ENCODE measurements at places on chromosomes 7 and 10. TPM values are rescaled to one million over a fixed set of nuclear protein-coding genes. Genes with fewer than 3 reads are reported as not detected.

DNA sequence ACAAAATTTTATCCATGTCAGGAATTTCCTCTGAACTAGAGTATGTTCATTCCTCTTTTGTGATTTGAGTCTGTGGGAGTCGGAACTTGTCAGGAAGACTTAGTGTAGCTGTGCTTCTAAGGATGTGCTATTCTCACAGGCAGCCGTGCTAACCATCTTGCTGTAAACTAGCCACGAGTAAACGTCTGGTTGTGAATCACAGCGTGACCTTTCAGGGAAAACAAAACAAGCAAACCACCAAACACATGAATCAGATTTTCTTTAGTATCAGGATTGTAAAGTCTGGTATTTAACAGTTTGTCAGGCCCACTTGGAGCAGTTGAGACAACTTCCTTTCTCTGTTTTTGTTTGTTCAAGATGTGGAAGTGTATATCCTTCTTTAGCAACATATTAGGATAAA is 32.0 kb downstream of the AUTS2 start:
- DNase-seq = no peak

DNA sequence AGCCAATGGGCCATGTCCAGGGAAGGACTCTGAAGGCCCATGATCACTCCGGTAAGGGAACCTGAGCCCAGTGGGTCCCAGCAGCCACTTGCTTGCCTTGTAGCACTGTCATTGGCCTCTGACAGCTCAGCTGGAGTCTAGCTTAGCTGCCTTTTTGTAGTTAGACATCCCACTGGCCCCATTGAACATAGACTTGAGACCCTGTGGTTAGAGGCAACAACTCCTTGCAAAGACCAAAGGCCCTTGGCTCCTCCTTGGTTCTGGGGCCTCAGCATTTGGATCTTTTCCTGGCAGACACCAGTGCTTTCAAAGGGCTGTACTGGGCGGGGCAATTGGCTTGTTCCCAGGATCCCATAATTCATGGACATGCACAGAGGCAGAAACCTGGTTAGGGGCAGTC is 321.2 kb downstream of the CXCL12 start:
- DNase-seq = no peak

Gene ASAH2
- total RNA-seq = 1.2 TPM

Gene EPC1
- 58.4 TPM for total RNA-seq

Gene FAM200A
- 7.3 TPM for total RNA-seq

- DNase-seq = no peak
Observed at GRCh38 chr10:122072491-122072890, 83.5 kb downstream of the TACC2 start.

Gene ICA1
- 4.6 TPM for total RNA-seq

GRCh38 chr10:123398180-123398591 is 244.0 kb downstream of the BUB3 start:
- peak; percentile 13 for DNase-seq

- no peak for DNase-seq
Observed at GRCh38 chr7:158354861-158355260, 232.8 kb downstream of the PTPRN2 start.

GRCh38 chr7:55556031-55556430 is 16.3 kb downstream of the VOPP1 start:
- no peak for DNase-seq

DNA sequence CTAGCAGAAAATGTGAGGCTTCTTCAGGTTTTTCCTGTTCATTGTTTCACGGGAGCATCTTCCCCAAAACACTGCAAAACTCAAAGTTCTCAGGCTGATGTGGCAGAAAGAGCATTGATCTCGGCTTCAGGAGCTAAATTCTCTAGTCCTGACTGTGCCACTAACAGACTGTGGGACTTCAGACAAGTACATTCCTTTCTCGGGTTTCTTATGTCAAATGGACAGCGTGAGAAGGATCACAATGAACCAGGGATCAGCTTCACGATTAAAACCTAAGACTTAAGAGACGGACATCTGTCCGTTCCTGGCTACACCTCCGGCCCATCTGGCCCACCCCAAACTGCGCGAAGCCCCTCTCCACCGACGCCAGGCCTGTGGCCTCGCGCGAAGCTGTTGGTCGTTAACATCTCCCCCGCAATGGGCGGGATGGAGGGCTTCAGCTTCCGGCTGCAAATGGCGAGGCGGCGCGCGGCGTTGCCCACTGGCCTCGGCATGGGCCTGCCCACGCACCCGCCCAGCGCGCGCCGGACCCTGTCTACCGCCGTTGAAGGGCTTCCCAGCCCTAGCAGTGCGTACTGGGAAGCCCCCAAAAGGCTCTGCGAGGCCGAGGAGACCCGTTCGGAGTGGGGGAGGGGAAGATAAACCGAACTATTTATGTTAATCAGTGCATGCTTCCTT is 549 bp upstream of the DDX50 start:
- no peak for DNase-seq

GRCh38 chr7:148706368-148706767 is 7.7 kb downstream of the CUL1 start:
- DNase-seq = no peak

Gene LRIT1
- not detected for total RNA-seq

DNA sequence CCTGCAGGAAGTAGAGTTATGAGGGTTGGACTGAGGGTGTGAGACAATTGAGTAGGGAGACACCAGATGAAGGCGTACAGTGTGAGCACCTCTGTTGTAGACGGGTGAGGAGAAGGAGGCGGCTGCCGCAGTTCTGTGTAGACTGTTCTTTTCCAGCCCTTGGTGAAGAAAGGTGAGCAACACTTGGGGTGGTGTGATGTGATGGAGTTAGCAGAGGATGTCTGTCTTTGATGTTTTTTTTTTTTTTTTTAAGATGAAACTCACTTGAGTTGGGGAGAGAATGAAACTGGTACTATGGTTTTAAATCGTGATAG is 42.8 kb upstream of the RNF216 start:
- DNase-seq = no peak

GRCh38 chr10:106387063-106387462 is 777.4 kb downstream of the SORCS1 start:
- DNase-seq = no peak

DNA sequence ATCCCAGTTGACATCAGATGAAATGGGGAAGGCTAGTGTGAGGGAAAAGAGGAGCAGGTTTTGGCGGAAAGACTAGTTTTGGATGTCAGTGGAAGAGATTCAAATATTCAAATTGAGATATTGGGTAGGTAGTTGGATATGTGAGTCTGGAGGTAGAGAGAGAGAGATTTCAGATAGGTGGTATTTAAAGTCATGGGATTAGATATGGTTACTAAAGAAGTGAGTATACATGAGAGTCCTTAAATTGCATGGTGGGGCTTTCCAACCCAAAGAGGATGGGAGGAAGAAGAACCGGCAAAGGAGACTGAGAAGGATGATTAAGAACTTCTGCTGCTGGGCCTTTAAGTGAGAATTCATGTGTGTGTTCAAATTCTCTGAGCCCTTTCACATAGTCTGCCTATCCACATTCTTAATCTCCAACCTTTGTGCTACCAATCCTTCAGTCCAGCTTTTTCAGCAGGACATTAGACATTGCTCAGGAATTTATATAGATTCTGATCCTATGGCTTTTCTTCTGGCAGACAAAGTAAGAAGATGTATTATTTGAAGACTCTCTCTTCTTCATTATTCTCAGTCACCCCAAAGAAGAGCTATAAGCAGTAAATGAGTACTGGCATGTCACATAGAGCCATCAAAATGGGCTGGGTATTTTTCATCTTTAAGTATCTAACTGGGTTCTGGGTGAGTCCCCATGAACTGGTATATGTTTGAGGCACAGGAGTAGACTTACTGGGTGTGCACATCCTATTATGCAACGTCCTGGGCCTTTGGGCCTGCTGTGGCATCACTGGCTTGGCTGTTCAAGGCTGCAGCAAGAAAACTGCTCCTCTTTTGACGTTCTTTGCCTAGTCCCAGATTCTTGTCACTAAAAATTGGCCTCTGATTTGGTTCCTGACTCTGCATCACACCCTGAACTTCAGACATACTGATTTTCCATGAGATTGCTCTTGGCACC is 33.6 kb downstream of the ST7 start:
- no peak for DNase-seq

DNA sequence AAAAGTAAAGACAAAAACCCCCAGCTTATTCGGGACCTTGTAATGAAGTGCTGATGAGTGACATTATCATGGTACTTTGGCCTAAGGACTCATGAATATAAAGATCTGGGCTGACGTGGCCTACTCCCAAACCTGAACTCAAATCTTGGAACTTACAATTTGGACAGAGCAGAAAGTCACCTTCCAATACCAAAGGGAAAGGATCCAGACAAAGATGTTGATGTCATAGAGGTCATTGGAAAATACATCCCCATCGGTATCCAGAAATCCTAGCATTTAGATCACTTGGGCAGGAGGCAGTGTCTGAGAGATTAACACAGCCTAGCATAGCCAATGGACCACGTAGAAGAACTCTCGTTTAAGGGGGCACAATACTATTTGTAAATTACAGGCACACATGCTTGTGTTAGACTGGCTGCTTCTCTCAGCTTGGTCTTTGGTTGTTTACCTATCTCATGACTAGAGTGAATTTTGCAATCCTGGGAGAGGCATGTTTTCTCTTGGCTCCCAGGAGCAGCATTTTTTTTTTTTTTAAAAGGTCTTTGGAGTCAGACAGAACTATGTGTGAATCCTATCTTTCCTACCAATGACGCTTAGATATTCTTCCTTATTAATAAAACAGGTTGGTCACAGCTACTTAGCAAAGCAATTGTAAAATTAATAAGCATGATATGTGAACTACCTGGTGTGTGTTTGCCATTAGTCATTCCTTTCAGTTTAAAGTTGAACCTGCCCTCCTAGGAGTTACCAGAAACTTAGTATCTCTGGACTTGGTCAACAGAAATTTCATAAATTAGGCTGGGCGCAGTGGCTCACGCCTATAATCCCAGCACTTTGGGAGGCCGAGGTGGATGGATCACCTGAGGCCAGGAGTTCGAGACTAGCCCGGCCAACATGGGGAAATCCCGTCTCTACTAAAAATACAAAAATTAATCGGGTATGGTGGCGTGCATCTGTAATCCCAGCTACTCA is 27.8 kb upstream of the MRPS33 start:
- DNase-seq = no peak

DNA sequence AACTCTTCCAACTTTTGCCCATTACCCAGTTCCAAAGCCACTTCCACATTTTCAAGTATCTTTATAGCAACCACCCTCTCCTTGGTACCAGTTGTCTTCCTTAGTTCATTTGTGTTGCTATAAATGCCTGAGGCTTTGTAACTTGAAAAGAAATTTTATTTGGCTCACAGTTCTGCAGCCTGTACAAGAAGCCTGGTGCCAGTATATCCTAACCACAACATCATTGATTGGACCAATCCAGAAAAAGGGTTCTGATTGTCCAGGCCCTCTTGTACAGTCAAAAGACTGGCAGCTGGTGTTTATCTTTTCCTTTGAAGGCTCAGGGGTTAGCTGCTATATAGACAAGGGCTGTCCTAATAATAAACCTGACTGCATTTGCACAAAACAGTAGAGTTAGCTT is 21.1 kb upstream of the ABCC2 start:
- DNase-seq = no peak

GRCh38 chr10:78506614-78507013 is 473.0 kb downstream of the RPS24 start:
- no peak for DNase-seq

Gene CCL24
- not detected for total RNA-seq

GRCh38 chr7:121045090-121045489 is 56.6 kb downstream of the CPED1 start:
- no peak for DNase-seq

GRCh38 chr7:135856356-135857144 is 107.9 kb upstream of the FAM180A start:
- DNase-seq = no peak

Gene RARRES2
- total RNA-seq = 35.5 TPM

Gene ZNF488
- total RNA-seq = 1.4 TPM

Gene LDB3
- 314 TPM for total RNA-seq

GRCh38 chr10:98257961-98258360 is 10.0 kb downstream of the LOXL4 start:
- DNase-seq = no peak

Gene COL13A1
- 4.6 TPM for total RNA-seq

DNA sequence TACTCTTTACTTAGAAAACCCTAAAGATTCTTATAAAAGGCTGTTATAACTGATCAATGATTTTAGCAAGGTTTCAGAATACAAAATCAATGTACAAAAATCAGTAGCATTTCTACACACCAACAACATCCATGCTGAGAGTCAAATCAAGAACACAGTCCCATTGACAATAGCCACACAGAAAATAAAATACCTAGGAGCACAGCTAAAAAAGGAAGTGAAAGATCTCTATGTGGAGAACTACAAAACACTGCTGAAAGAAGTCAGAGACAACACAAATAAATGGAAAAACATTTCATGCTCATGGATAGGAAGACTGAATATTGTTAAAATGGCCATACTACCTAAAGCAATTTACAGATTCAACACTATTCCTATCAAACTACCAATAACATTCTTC is 427.0 kb downstream of the KCNMA1 start:
- no peak for DNase-seq

DNA sequence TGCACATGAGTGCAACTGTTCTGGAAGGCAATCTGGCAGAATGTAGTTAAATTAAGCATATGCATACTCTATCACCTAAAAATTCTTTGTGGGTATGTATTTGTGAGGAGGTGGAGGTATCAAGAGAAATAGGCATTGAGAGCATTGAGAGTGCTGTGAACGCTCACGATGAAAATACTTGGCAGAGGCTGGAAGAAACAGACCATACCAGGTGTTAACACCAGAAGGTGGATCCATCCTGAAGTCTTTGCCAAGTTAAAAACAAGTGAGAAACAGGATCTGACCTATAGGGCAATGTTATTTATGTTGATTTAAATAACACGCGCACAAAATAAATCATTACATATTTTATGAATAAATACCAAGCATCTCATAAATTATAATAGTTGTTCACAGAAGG is 311.6 kb downstream of the PCLO start:
- no peak for DNase-seq

GRCh38 chr10:30171601-30172000 is 112.2 kb upstream of the JCAD start:
- DNase-seq = no peak

DNA sequence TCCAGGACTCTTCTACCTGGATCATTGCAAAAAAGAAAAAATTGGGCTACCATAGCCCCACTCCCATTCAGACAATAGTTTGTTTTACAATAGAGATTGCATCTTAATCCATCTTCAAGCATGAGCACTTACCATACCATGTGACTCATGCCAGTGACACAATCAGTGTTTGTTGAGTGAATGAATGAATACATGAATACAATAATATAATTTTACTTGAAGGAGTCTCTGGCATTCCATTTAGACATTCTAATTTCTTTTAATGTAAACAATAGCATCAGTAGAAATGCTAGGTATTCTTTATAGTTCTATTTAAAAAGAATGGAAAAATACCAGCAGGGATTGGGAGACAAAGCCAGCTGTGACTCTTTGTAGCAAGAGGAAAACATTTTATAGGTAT is 141.6 kb upstream of the AKR1E2 start:
- DNase-seq = no peak
